ENCODE measurements at places on chromosomes 5 and 9. TPM values are rescaled to one million over a fixed set of nuclear protein-coding genes. Genes with fewer than 3 reads are reported as not detected.

The ANKRD20A1 gene
- 0.83 TPM for total RNA-seq

DNA sequence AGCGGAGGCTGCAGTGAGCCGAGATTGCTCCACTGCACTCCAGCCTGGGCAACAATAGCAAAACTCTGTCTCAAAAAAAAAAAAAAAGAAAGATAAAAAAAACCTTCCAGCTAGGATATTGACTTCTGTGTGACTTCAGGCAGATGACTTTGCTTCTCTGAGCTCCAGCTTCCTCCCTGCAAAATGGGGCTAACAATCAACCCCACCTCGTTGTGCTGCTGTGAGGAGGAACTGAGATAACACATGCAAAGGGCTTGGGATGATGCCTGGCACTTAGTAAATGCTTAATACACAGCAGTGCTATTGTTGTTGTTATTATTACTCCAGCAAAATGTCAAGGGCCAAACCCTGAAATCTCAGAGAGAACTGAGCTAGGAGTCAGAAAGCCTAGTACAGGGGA lies 3.5 kb upstream of the CDX1 start:
- no peak for DNase-seq

GRCh38 chr9:38048316-38048969 lies 20.6 kb downstream of the SHB start:
- no peak for DNase-seq

DNA sequence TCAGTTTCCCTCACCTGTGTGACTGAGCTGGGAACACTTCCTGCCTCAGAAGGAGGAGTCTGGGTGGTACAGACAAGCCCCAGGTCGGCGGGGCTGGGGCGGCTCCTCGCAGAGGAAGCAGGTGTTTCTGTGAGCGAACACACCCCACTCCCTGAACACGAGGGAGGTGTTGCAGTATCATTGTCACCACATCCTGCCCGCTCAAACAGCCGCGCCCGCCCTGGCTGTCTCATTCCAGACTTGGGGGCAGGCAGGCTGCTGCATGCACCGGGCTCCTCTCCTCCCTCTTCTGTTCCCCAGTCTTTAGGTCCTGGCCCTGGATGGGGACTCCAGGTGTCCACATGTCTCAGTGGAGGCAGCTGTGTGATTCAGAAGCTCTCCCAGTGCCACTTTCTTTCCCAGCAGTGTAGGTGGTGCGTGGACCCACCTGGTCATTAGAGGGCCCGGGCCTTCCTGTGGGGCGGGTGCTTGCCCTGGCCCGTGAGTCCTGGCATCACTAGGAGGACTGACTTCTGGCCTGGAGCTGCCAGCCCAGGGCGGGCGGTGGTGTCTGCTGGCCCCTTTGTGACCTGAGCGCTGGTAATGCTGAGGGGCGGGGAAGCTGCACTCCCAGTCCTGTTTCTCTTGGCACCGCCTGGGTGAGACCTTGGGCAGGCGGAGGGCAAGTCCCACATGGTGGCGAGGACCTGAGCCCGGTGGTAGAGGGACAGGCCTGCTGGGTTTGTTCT lies 18.3 kb upstream of the PHYHD1 start:
- no peak for DNase-seq

- DNase-seq, result no peak
Measured at GRCh38 chr5:56580864-56581263, 234.5 kb upstream of the MAP3K1 start.

DNA sequence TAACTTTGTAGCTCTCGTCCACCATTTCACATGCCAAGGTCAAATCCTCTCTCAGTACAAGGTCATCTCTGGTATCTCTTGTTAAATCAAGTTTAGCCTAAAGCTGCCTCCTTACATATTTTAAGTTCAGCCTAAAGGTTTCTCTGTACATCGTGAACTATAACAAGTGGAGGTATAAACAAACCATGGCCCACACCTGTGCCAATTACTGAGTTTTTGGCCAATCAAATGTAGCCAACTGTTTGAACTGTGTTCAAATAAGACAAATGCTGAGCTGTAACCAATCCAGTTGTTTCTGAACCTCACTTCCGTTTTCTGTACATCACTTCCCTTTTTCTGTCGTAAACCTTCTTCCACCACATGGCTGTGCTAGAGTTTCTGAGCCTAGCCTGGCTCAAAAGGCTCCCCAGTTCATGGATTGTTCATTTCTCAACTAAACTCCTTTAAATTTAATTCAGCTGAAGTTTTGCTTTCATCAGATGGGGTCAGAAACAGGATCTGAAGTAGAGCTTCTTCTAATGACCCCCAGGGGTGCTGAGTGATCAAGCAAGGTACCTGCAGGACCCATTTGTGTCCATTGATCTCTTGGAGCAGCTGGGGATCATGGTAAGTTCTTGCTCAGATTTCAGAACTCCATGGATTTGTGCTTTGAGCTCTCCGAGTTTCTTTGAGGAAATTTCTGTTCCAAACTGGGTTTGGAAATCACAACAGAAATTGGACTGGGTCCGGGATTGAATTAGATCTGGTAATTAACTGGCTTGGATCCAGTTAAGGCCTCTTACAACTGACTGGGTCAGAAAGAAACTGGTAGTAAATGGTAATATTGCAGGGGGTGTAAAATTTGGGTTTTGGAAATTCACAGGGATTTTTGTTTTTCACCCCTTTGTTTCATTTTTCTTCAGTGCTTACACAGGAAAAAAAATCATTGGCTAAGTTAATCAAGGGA lies 11.0 kb upstream of the NANS start:
- no peak for DNase-seq

GRCh38 chr5:91079037-91079436 lies 304.1 kb downstream of the ARRDC3 start:
- no peak for DNase-seq

DNA sequence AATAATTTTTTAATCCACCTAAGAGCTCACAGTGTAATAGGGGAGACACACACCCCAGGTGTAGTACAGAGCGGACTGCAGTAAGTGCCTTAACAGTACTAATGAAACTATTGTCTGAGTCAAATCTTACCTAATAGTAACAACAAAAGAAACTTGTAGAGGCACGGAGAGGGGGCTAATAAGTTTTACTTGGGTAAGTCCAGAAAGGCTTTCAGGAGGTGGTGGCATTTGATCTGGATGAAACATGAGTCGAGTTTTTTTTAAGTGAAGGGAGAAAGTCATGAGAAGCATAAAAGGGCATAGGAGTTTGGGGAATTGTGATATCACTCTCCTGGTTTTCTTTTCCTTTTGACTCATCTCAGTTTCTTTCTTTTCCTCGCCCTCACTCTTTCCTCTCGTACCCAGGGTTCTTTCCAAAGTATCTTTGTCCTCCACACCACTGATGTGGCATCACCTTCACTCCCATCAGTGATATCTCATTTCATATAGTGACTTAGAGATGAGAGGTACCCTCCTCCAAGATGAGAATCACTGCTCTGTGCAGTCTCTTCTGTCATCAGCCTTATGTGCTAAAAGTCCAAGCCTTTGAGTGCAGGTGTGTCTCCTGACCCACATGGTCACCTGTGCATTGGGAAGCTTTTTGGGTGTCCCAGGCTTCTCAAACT lies 2.0 kb downstream of the CTNNA1 start:
- DNase-seq, result no peak
